Inflammatory macrophage treated with lipopolysaccharide for 4 hours (primary cell): ENCODE measurements at places on chromosomes 1 and 21.

DNA sequence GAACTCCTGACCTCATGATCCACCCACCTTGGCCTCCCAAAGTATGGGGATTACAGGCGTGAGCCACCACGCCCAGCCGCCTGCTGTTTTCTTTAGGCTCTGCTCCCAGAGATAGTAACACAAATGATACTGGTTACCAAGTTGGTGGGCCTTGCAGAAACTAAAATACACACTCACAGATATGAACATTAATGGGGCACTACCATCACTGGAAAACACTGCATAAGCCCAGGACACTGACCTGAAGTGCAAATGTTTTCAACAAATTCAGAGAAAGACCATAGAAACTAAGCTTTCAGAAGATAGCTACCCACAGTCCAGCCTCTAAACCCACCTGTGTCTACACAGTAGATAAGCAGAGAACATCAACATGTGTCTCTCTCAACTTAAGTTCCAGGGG lies 180.5 kb downstream of the FCRL5 start:
- no peak for DNase-seq

DNA sequence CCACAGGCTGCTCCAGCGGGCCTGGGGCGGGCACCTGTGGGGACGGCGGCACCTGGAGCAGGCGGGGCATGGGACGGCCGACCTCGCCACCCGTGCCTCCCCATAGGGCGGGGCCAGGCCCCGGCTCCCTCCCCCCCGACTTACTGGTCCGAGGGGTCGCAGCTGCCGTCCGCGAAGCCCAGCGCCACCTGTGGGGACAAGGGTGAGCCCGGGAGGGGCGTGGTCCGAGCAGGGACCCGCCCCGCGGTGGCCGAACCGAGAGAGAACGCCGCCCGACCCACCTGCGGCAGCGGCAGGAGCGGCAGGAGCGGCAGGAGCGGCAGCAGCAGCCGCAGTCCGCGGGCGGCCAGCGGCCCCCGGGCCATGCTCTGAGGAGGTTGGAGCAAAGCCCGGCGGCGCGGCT lies at the start of gene TMEM52:
Gene TMEM52, minus strand, starts transcription at position 379 of the 403 bp plus-strand sequence. Its CDS starts 14 bp downstream, at position 365.
- no peak for DNase-seq

GRCh38 chr21:43362915-43363314 lies 64.0 kb downstream of the SIK1 start:
- no peak for DNase-seq

DNA sequence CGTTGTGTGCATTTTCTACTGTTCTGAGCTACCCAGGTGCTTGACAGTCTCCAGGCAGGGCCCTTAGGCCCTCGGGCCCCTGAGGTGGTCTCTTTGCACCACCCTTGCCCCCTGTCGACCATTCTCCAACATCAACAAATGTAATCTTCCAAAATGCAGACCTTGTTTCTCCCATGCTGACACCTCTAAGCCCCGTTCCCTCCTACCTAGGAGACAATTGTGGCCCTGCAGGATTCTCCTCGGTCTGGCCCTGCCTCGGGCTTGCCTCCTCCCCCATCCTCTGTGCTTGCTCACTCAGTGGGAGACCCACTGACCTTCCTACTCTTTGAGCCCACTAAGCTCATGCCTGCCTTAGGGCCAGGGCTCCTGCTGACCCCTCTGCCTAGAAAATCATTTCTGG lies 104.2 kb upstream of the TARDBP start:
- DNase-seq = no peak

DNA sequence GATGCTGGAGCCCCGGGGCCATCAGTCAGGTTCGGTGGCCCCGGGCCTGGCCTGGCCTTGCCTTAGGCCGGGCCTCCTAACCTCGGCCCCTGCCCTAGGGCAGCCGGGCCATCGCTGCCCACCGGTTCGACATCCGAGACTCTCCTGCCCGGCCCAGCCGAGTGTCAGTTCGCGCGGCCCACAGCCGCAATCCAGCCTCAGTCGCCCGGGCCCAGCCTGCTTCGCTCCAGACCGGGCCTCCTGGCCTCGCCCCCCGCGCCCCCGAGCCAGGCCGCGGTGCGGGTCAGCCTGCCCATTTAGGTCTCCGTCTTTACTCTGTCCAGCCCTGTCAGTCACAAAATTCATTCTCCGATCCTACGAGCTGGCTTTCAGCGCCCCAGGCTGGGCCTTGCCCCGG lies 777 bp downstream of the LRRC41 start:
- DNase-seq = peak; percentile 30

- DNase-seq = no peak
These were observed 13.1 kb downstream of the MECR start for GRCh38 chr1:29217633-29218032.

- no peak for DNase-seq
These were observed 80.1 kb downstream of the ZNF326 start for GRCh38 chr1:90074970-90075391.

DNA sequence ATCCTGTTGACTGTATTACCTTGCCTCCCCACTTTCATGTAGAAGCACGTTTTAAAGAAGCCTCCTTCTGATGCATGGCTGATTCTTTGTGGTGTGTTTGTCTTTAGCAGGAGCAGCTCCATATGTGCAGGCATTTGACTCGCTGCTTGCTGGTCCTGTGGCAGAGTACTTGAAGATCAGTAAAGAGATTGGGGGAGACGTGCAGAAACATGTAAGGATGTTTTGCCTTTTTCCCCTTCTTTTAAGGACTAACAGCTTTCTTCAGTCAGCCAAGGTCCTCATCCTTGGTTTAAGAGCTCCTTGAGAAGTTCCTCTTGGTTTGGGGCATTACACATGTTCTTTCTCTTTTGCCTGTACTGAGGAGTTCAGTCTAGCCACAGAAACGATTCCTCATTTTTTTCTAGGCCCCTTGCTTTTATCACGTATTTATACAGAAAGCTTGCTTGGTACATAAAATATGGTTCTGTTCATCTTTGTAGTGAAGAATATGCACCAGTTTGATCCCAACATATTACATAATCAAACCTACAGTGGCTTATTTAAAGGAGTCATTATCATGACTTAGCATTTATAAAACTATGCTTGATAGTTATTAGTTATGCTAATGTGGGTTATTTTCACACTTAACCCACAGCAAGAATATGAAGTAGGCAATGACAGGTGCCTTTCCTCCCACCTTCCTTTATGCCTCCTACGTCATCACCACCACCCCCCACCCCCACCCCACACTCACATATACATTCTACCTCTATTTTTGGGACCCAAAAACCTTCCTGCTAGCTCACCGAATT lies 19.6 kb downstream of the CAP1 start:
- DNase-seq = peak; percentile 55

GRCh38 chr1:116012716-116013115 lies 36.4 kb downstream of the SLC22A15 start:
- no peak for DNase-seq

DNA sequence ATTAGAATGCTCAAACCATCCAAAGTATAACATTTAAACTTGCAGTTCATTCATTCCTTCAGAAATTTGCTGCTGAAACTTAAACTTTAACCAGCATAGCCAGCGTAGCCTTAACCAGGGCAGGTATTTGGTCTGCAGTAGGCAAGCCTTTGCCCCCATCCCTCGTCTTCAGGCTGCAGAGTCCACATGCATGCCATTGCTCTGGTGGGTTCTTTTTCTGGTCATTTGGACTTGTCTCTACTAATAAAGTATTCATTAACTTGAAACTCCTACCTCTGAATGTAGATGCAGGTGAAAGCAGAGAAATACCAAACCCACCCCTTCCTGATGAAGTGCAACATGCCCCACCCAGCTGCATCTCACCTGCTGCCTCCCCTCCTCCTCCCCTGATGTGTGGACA lies 100.2 kb downstream of the CAMTA1 start:
- no peak for DNase-seq

GRCh38 chr1:22753481-22753971 lies 42.9 kb downstream of the EPHB2 start:
- no peak for DNase-seq

DNA sequence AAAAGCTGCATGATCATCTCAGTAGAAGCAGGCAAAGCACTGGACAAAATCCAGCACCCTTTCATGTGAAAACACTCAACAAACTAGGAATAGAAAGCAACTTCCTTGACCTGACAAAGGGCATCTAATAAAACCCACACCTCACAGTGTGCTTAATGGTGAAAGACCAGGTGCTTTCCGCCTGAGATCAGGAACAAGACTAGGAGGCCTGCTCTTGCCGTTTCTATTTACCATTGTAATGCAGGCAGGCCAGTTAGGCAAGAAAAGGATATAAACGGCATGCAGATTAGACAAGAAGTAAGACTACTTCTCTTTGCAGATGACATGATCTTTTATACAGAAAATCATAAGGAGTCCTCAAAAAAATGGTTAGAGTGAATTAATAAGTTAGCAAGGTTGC lies 37.2 kb downstream of the SLC37A1 start:
- DNase-seq = no peak

DNA sequence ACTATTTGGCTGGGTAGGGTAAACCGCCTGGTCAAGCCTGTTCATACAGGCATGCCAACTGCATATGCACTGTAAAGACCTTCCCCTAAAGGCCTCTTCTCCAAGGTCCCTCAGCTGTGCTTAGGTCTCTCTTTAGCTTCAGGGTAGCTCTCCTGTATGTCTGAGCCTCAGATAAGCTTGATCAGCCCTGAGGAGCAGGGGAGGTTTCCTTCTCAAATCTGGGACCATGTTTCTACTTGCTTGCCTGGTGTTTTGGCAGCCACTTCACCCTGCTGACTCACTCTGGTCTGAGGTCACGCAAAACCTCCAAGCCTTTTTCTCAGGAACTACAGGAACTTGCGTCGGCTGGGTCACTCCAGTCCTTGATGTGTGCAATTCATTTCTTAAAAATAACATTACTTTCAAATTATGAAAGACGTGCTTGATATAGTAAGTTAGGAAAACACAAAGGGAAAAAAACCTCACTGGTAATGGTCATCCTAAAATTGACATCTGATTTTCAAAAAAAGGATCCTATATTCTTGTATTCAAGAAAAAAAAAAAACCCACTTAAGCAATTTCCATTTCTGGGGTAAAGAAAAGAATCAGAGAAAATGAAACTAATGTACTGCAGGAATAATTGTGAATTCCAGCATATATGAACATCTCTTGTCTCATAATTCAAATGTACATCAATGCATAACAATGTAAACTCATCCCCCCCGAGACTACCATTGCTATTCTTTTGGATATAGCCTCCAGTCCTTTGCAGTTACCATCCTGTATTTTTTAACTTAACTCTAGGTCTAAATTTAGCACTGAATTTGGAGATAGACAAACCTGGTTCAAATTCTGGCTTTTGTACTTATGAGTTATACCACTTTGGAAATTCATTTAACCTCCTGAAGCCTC lies 24.8 kb upstream of the RNF19B start:
- DNase-seq = peak; percentile 99

- DNase-seq = no peak
These were observed 183.6 kb upstream of the KIAA0040 start for GRCh38 chr1:175376194-175376593.

DNA sequence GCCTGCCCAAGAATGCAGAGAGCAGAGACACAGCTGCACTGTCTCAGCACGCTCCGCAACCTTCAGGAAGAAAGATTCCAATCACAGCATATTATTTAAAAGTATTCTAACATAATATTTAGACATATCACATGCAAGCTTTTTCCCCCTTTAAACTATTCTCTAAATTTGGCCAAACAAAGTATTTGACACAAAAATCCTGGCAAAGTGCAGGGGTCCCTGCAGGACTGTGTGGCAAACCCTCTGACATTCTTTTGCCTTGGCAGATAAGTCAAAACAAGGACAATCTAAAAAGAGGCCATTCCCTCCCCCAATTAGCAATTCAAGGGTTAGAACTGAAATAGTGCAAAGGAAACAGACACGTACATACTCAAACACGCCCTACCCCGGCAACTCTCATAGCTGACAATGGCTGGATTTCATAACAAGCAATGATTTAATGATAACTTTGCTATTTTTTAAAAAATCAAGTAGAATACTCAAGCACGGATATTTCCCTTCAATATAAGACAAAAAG lies 225.3 kb downstream of the MRPL39 start:
- DNase-seq = no peak

GRCh38 chr1:4752059-4752458 lies 97.7 kb downstream of the AJAP1 start:
- no peak for DNase-seq

GRCh38 chr1:169860187-169860586 lies 33.5 kb downstream of the SCYL3 start:
- no peak for DNase-seq

GRCh38 chr1:117582451-117582850 lies 23.4 kb upstream of the TENT5C start:
- DNase-seq = no peak

DNA sequence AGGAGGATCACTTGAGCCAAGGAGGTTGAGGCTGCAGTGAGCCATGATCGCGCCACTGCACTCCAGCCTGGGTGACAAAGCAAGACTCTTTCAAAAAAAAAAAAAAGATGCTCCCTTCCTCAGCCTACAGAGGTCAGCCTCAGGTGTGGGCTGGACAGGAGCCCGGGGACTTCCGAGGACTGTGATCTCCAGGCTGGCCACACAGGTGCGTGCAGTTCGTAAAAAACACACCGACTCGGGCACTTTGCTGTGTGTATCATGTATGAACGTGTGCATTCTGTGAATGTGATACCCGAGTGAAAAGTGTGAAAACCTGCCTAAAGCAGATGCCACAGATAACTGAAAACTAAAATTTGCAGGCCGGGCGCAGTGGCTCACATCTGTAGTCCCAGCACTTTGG lies 8.4 kb upstream of the CCDC27 start:
- DNase-seq = no peak

GRCh38 chr1:60861961-60862567 lies 220.3 kb upstream of the NFIA start:
- DNase-seq = no peak

GRCh38 chr1:178958491-178958890 lies 67.2 kb upstream of the FAM20B start:
- DNase-seq = no peak

- DNase-seq = peak; percentile 66
These were observed 123.3 kb upstream of the SLC45A1 start for GRCh38 chr1:8194481-8195227.

GRCh38 chr1:7006996-7007871 lies 222.0 kb downstream of the CAMTA1 start:
- no peak for DNase-seq

GRCh38 chr21:31471865-31472264 lies 127.8 kb upstream of the TIAM1 start:
- no peak for DNase-seq

- no peak for DNase-seq
These were observed 92.8 kb downstream of the INTS7 start for GRCh38 chr1:211942583-211942982.

- DNase-seq = no peak
These were observed 86.7 kb upstream of the TLR5 start for GRCh38 chr1:223229756-223230155.
